ENCODE measurements at places on chromosomes 16 and 17.

DNA sequence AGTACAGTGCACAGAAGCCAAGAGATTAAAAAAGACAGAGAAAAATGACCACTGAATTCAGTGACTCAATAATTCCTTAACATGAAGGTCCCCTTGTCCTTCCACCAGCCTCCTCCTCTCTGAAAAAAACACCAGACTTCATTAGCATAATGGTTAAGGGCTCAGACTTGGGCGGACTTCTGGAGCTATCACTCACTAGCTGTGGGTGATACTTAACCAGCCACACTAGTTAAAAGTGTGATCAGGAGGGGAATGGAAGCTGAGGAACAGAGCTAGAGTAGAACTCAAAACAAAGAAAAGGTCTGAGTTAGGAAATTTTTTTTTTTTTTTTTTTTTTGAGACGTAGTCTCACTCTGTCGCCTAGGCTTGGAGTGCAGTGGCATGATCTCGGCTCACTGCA is 23.2 kb downstream of the ZNF652 start:
- no peak for DNase-seq

GRCh38 chr17:77163001-77163400 is 22.2 kb downstream of the SEC14L1 start:
- DNase-seq: no peak

GRCh38 chr17:7686222-7687071 is 843 bp downstream of the TP53 start:
- peak; percentile 78 for DNase-seq

GRCh38 chr16:11539641-11540050 is 47.1 kb downstream of the LITAF start:
- no peak for DNase-seq

GRCh38 chr16:67053767-67054334 is 24.9 kb downstream of the CBFB start:
- no peak for DNase-seq

DNA sequence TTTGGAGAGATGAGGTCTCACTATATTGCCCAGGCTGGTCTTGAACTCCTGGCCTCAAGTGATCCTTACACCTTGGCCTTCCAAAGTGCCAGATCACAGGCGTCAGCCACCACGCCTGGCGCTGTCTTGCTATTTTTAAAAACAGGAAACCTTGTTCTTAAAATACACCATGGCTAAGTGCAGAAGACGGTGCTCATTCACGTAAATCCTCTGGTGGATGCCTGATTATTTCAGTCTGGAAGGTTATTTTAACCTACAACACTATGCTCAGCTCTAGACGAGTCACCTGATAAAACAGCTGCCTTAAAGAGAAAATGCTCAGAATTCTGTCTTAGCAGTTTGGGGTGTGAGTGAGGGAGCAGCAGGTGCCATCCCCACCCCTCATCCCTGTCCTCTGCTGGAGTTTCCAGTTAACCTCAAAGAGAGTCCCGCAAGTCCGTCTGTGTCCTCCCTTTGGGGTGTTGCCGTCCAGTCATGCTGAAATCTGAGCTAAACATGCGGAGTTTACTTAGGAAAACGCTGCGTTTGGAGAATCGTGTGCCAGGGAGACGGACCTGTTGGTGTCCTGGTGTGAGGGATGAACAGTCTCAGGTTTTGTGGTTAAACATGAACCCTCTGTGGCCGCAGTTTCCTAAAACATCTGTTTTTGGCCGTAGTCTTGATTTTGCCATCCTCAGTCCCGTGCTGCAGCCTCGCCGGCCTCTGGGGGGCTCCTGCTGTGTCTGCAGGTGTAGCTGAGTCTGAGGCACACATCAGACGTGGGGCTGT is 17.1 kb downstream of the SPG7 start:
- DNase-seq: no peak

DNA sequence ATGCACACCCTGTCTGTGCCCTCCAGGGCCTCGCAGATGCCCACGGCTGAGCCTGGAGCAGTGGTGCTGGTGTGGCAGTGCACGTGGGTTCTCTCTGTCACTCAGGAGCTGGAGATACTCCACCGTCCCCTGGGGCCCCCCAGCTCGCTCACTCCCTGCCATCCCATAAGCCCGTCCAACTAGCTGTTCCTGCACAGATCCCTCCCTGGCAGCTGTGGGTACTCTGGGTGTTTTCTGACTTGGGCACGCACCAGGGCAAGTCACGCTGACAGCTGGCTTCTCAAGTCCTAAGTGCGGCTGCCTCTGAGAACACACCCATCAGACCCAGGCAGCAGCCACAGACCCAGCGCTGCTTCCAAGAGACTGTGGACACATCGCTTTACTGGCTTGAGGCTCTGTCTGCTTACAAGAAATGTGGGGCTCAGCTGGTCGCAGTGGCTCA is 25.4 kb upstream of the ITGB4 start:
- no peak for DNase-seq

DNA sequence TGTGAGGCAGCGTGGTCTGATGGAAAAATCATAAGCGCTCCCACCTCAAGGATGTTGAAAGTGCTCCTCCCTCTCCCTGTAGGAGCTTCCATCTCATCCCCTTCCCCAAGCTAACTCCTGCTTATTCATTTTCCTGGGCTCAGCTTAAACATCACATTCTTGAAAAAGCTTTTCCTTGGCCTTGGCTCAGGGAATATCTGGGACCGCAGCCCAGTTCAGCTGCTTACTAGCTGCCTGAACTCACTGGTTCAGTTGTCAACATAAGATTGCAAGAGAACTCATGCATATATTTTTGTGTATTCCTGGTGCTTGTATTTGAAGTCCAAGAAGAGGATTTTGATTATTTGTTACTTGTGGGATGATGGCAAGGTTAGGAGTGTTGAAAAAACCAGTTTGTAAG is 91.5 kb downstream of the UTP18 start:
- DNase-seq: no peak

- no peak for DNase-seq
These were observed 28.7 kb upstream of the ALDH3A2 start for GRCh38 chr17:19619705-19620325.

GRCh38 chr16:69814561-69814960 is 52.4 kb downstream of the WWP2 start:
- no peak for DNase-seq

DNA sequence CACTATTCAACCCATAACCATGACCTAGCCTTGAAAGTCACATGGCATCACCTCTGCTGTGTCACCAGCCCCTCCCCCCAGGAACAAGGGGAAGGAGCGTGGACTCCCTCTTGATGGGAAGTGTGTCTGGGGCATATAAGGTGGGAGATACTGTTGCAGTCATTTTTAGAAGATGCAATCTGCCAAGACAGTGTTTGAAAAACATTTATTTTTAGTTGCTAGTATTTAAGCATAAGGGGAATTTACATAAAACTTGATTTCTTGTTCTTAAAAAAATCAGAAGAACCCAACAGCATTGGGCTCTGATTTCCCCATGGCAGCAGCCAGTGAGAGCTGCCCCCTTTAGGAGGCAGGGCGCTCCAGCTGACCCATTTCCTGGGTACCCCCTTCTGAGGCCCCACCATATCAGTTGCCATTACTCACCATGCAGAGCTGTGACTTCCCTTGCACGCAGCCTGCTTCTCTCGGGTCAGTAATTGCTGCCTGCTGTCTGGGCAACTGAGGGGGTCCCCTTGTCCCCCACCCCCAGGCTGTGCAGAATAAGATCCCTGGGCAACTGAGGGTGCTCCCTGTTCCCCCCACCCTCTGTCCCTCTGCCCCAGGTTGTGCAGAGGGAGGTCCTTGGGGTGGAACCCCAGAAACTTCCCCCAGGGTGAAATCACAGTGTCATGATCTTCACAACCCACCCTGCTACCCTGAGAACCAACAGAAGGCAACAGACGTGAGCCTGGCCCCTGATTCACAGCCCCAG is 11.8 kb upstream of the CDC42EP4 start:
- no peak for DNase-seq

DNA sequence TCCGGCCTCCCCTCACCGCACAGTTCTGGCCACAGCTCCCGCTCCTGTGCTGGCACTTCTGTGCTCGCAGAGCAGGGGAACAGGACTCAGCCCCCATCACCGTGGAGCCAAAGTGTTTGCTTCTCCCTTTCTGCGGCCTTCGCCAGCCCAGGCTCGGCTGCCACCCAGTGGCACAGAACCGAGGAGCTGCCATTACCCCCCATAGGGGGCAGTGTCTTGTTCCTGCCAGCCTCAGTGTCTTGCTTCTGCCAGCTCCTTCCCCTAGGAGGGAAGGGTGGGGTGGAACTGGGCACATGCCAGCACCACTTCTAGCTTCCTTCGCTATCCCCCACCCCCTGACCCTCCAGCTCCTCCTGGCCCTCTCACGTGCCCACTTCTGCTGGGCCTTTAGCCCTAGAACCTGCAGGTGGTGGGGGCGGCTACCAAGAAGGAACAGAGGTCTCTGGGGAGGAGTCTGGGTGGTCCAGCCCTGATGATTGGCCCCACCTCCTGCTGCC is 645 bp upstream of the ELMO3 start:
- DNase-seq: no peak

DNA sequence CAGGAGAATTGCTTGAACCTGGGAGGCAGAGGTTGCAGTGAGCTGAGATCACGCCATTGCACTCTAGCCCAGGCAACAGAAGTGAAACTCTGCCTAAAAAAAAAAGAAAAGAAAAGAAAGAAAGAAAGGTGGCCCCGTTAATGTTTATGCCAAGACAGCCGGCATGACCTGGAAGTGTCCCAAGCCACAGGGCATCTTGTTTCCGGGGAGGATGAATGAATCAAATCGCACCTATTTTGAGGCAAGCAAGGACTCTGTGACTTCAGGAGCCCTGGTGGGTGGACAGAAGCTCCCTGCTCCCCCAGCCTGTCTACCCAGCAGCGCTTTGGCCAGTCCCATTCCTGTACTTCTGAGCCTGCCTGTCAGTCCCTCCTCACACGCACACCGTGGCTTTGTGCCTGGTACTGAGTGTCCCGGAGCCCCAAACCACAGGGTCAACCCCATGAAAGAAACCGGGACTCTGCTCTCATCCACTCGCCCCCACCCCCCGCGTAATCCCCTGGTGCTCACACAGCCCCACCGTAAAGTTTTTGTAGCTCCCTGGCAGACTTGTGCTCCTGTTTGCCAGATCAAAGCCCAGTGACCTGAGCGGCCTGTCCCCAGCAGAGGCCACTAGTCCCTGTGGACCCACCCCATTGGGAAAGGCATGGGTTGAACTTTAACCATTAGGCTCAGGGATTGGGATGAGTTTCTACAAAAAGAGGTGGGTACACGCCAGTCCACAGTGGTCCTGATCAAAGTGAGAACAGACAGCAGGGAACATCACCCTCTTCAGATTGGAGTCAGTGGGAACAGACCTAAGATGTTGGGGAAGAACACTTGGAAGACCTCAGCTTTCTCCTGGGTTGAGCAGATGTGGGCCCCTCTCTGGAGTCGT is 19.3 kb downstream of the CD2BP2 start:
- peak; percentile 28 for DNase-seq

- DNase-seq: no peak
These were observed at the start of gene B4GALNT2 for GRCh38 chr17:49132699-49133364. Gene B4GALNT2, plus strand, starts transcription at chr17:49132769. Its CDS starts 24 bp downstream, at chr17:49132793.

DNA sequence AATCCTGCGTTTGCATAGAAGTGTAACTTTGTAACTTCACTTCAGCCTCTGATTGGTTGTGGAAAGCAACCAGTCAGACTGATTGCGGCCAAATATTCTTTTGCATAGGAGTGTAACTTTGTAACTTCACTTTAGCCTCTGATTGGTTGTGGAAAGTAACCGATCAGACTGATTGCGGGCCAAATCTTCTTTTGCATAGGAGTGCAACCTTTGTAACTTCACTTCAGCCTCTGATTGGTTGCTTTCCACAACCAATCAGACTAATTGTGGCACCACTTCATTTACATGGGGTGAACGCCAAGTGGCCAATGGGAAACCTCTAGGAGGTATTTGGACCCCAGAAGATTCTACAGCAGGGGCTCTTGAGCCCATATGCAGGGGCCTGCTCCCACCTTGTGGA is 1.8 kb upstream of the TMEM98 start:
- no peak for DNase-seq

DNA sequence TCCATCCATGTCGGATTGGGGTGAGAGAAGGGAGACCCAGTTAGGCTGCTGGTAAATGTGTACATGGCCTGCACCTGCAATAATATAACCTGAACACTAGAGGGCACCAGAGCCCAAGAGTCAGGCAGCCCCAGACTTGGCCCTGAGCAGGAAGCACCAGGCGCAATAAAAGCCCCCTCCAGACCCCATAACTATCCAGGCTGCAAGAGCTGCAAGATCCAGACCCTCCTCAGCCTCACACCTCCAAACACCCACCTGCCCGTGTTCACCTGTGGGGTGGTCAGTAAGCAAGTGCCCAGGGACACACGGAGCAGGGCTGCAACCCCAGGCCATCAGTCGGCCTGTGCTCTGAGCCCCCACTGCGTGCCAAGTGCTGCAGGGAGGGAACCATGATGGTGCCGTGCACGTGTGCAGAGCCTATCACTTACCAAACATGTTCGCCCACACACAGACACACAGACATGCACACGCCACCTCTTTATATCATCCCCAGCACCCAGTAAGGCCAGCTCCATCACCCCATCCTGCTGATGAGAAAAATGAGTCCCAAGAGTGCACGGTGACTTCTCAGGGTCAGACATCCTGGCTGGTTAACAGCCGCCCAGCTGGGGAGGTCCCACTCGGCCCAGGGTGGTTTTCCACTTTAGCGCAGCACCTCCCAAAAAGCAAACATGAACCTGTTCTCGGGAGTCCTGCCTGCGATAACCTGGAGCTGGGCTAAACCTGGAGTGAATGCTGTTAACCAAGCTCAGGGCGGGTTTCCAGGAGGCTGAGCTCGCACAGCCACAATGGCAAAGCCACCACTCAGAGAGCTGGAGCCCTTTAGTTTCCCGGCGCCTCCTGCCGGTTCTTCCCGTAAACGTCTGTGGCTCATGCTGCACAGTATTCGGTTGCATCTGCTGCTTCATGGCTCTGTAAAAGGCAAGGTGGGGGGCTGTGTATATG is 439.8 kb downstream of the SOX9 start:
- peak; percentile 82 for DNase-seq

DNA sequence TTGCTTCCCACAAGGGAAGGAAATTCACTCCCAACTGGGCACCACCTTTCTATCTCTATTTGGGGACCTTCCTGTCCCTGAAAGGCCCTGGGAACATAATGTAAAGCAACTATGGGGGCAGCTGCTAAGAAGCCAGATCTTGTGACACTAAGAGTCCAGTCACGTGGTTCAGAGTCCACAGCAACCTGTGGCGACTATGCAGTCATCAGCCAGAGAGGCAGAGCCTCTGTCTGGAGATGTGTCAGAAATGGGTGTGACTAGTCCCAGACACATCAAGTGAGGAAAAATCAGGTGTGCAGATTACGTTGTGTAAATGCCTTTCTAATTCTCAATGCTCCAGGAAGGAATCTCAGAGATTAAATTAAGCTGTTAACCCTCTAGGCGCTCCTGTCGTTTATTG is 26.6 kb upstream of the SKAP1 start:
- no peak for DNase-seq

- DNase-seq: no peak
These were observed 7.4 kb downstream of the FAM117A start for GRCh38 chr17:49756323-49757150.

- DNase-seq: no peak
These were observed 12.2 kb upstream of the TERF2 start for GRCh38 chr16:69397821-69398521.

Data from NCI-H2081 (cell line).